ENCODE measurements at places on chromosomes 13 and 19.

- DNase-seq, result peak; percentile 65
These were observed 66.9 kb upstream of the CLDN10 start for GRCh38 chr13:95485518-95486144.

- no peak for DNase-seq
These were observed 217.1 kb upstream of the SPRY2 start for GRCh38 chr13:80558074-80558473.

GRCh38 chr19:2636897-2637683, 65.4 kb downstream of the GNG7 start:
- DNase-seq, result peak; percentile 70

GRCh38 chr13:91400063-91400399, 1.6 kb downstream of the GPC5 start:
- DNase-seq, result no peak

GRCh38 chr13:20465218-20465879, 60.3 kb downstream of the CRYL1 start:
- no peak for DNase-seq

- DNase-seq, result peak; percentile 26
These were observed 2.4 kb upstream of the TEKTIP1 start for GRCh38 chr19:3536429-3537100.

DNA sequence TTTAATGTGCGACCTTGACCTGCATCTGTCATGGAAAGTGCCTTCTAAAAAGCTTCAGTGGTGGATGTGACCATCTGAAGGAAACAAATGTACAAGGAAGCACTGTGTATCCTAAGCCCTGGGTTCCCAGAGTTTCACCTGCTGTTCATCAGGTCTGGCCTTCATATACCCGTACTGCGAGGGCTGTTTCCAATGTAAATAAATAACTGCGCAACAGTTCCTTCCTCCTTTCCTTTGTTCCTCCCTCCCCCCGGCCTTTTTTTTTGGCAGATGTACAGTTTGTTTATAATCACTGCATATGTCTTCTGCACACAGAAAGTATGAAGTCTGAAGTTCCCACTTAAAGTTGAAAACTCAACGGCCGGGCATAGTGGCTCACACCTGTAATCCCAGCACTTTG, 5.2 kb downstream of the FAAP24 start:
- no peak for DNase-seq

- no peak for DNase-seq
These were observed 11.9 kb upstream of the SPATA13 start for GRCh38 chr13:24148414-24149235.

- DNase-seq, result peak; percentile 79
These were observed 579 bp downstream of the CPT1C start for GRCh38 chr19:49691243-49692146.

DNA sequence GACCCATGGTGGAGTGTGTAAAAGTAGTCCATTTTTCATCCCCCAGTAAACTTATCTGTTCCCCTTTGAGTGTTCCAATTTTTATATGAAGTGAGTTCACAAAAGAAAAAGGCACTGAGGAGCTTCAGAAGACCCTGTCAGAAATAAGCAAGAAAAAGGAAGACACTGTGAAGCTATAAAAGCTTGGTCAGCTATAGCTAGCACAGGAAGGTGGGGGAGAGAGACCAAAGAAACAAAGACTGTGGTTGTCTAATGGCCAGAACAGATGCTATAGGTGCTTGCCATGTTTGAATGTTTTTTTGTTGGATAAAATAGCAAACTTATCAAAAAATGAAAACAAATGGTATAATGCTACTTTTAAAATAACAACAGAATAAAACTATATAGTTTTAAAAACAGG, 46.5 kb downstream of the RCBTB2 start:
- DNase-seq, result no peak

DNA sequence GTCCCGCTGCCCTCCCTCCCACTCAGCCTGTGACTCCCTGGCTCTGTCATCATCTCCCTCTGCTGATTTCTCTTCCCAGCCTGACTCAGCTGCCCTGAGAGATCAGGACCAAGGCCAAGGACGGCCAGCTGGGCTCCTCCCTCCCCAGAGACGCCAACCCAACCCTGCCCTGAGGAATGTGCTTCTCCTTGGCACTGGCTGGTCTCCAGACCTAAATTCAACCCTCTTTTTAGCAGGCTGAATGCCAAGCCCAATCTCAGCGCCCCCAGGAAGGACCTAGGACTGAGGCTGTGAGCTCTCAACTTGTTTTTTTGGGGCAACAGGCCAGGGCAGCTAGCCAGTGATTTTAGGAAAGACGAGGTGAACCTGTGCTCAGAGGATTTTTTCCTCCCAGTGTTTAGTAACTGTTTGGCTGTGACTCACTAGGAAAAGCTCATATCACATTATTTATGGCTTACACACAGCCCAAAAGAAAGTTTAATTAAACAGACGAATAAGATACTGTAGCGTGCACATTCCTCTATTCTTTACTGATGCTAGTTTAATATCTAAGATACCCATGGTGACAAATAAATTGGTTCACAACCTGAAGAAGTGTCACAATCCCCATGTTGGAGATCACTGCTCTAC, 7.4 kb upstream of the IGFL1 start:
- no peak for DNase-seq

DNA sequence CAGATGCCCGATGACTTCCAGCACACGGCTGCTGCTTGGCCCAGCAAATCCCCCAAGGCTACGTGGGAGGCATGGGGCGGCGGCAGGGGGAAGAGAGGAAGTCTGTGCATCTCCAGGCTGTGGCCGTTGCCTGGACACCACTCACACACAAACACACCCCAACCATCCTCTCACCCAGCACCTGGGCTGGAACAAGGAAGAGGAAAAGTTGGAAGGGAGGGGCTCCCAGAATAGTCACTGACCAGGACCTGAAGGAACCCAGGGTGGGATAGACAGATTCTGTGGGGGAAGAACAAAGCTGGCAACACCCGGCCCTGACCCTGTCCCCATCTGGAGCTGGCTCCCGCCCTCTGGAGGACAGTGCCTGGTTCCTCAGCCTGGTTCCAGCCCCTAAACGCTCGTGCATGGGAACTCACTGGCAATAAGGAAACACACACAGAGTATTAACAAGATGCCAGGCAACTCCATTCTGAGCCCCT, 11.2 kb downstream of the PPP6R1 start:
- no peak for DNase-seq

DNA sequence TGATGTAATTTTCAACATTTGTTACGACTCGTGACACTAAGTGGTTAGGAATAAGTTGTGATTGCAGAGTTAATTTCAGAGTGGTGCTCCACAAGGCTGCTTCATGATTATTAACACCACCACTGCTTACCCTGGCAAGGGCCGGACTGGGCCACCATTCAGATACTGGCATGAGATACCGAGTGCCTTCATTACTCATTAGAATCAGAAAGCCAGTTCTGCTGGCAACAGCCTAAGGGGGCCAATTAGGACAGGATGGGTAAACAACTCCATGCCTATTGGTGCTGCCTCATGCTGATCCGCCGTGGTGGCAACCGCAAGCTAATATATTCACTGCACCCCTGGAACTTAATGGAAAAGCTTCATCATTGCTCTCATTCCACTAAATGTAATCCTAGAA, 575.1 kb downstream of the EFNB2 start:
- DNase-seq, result no peak

DNA sequence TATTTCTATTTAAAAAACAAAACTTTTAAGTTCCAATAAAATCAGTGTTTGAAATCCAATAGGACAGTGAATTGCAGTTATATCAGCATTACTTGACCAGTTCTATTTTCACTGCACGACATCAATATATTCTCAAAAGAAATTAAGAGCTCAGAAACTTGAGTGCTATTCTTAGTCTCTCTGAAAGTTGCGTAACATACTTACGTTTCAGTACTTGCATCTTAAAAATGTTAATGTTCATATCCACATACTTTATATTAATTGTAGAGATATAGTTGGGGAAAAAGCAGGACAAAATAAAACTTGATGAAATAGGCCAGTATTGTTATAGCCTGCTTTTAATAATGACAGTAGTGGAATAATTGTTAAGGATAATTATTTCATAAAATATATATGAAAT, 720.5 kb upstream of the PCDH9 start:
- DNase-seq, result no peak

GRCh38 chr13:85525411-85525810, 273.8 kb downstream of the SLITRK6 start:
- no peak for DNase-seq

GRCh38 chr19:3508771-3509535, 2.8 kb downstream of the FZR1 start:
- DNase-seq, result no peak

- peak; percentile 30 for DNase-seq
These were observed 18.1 kb upstream of the GTF3A start for GRCh38 chr13:27406178-27406939.

DNA sequence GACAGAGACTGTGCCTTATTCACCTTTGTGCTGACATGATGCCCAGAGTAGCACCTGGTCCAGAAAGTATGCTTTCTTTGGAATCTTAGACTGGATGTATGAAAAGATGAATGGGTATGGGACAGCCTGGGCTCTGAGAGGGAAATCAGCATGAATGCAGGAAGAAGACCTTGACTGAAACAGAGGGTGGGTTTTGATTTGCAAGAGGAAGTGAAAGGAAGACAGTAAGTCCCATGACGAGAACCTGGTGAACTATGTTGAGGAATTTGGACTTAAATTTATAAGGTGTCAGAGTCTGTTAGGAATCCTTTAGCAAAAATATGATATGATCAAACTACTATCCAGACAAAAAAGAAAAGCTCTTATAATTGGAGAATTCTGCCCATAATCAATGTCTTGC, 301.9 kb downstream of the SPRY2 start:
- no peak for DNase-seq

- no peak for DNase-seq
These were observed 3.8 kb downstream of the RAB20 start for GRCh38 chr13:110557610-110558305.

DNA sequence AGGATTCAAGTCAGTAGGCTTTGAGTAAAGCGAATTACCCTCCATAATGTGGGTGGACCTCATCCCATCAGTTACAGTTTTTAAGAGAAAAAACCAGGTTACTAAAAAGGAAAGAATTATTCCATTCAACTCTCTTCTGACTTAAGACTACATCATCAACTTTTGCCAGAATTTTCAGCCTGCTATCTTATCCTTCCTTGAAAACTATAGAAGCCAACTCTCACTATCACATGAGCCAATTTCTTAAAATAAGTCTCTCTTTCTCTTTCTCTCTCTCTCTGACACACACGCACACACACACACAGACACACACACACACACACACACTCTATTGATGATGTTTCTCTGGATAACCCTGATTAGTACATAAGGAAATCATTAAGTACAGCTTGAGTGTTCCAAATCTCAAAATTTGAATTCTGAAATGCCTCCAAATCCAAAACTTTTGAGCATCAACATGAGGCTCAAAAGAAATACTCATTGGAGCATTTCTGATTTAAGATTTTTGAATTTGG, 217.0 kb upstream of the PRR20A start:
- DNase-seq, result no peak

- DNase-seq, result no peak
These were observed 346.6 kb downstream of the TBC1D4 start for GRCh38 chr13:75135325-75135825.

GRCh38 chr19:38831142-38831605, 420 bp downstream of the ECH1 start:
- peak; percentile 40 for DNase-seq

- no peak for DNase-seq
These were observed 303.5 kb downstream of the DLEU7 start for GRCh38 chr13:50539791-50540530.

GRCh38 chr19:1488282-1488601, 1.9 kb downstream of the PCSK4 start:
- DNase-seq, result no peak

DNA sequence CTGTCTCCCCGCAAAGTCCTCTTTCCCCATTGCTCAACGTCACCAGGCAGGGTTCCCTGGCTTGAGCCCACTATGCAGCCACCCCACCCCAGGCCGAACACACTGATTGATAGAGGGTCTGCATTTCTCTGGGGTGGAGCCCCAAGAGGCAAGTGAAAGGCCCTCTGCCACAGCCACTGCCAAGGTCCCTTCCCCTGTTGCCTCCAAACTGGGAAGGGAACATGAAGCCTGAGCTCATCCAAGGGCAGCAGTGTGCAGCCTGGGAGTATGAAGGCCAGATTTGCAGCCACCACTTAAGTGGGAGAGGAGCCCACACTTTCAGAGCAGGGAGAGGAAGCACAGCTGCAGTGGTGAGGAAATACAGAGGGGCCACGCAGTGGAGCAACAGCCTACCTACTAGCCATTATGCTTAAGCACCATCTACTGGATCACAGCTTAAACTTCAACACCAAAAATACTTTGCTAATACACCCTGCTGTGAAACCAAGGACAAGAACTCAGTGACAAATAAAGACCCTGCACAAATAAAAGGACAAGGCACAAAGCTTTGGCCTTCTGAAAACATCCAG, 48.6 kb downstream of the UBL3 start:
- no peak for DNase-seq

DNA sequence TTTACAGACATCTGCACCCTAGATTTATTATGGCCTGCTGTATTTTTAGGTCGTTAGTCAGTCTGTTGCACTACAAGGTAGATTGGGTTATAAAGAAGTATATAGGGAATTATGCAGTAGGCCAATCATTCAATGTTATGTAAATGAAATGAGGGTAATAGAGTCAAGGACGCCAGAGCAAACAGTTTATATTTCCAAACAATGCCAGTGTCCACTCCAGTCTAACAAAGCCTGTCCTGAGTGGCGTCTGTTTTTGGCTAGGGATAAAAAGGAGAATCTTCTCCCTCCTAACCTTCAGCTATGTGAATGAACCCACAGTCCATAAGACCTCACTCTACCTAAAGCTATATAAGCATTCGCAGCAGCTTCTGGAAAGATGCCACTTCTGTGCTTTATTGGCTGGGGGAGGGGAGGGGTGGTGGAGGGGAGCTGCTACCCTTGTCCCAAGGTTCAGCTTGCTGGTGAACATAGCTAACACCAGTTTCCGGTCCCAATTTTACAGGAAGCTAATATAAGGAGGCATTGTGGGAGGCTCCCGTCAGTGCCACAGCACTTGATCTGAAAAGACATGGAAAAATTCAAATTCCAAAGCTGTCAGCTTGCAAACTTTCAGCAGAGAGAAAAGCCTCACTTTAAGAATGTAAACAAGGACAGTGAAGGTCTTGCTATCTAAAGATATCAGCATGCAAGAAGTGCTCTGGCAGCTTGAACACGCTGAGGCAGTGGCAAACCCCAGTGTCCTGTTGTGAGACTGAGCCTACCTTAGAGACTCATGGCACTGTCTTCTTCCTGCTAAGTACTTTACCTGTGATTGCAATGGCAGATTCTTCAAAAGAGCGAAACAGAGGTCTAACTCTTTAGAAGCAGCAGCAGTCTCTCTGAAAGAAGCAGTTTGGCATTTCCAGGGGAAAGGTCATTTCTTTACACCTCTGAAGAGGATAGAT, 369.9 kb downstream of the PCDH9 start:
- no peak for DNase-seq

- DNase-seq, result no peak
These were observed 1.4 kb downstream of the ASPDH start for GRCh38 chr19:50512112-50512998.

- peak; percentile 90 for DNase-seq
These were observed 215.1 kb downstream of the DNAJC15 start for GRCh38 chr13:43238341-43239083.

- peak; percentile 74 for DNase-seq
These were observed 12.1 kb upstream of the CEACAM8 start for GRCh38 chr19:42606660-42607351.

Measured in BE2C (cell line).